ENCODE measurements at places on chromosomes 1 and 21.

GRCh38 chr1:31576201-31576669, at the start of gene TINAGL1:
Gene TINAGL1 (plus strand): TSS chr1:31576515. CDS start chr1:31577149, 634 bp downstream.
- peak; percentile 82 for DNase-seq

DNA sequence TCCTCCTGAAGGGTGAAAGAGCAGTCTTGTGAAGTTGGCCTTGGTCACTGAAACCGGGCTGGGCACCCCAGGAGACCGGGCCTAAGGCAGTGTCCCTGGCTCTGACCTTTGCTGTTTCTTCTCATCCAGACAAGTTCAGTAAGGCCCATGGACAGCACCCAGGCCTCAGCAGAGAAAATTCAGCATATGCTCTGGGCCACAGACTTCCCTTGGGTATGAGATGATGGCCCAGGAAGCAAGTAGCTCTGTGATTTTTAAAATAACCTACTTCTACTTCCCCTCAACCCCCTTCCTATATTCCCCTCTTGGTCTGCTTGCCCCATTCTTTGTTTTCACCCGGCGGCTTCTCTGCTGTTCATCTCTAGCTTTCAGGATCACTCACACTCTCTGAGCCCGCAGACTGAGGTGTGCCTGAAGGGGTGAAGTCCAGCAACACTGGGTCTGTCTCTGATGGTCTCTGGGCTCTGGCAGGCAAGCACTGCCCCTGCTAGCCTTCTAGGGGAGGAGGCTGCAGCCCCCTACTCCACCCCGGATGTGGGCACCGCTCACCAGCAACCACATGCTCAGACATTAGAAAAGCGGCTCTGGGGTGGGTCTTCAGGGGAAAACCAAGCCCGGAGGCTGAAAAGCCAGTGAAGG, 2.9 kb upstream of the GPR25 start:
- no peak for DNase-seq

DNA sequence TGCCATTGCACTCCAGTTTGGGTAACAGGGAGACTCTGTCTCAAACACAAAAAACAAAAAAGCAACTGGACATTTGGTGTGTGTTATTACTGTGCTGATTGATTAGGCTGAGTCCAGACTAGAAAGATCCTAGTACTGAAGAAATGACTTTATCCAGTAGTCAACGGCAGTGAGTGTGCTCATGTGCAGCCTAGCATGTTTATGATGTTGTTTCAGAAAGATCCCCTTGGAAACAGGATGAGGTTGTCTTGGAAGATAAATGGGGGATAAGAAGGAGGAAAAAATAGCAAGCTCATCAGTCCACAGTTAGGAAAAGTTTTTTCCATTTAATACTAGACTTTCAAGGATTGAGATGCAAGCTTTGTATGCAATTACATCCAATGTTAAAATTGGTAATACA, 14.3 kb downstream of the RUSC1 start:
- no peak for DNase-seq

- no peak for DNase-seq
Observed at GRCh38 chr1:30024411-30025195, 698.8 kb downstream of the MATN1 start.

- DNase-seq: no peak
Observed at GRCh38 chr1:156359973-156360372, 9.0 kb upstream of the RHBG start.

GRCh38 chr1:172727956-172728603, 69.2 kb downstream of the FASLG start:
- DNase-seq: peak; percentile 62

GRCh38 chr1:222996310-222996975, 146.6 kb downstream of the TLR5 start:
- DNase-seq: no peak

- no peak for DNase-seq
Observed at GRCh38 chr1:236009857-236010256, 55.0 kb downstream of the NID1 start.

All from RCC 7860 (cell line).